G401 (cell line): ENCODE measurements at places on chromosomes 1 and 21.

GRCh38 chr21:46221664-46222435 lies 6.7 kb downstream of the LSS start:
- DNase-seq = peak; percentile 40

DNA sequence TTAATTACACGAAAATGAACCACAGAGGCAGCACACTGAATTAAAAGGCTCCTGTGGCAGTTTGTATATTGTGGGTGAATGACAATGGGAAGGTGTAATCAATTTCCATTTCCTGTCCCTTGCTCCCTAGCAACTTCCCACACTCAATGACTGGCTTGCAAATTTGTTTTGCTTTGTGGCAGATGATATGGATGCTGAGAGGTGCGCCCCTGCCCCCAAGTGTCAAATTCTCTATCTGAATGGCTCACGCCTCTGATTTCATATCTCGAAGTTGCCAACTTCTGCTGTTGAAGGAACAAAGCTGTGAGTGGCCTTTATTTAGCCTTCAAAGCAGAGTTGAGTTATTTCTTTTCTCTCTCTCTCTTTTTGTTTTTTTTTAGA lies 86.0 kb downstream of the FOXD2 start:
- no peak for DNase-seq

DNA sequence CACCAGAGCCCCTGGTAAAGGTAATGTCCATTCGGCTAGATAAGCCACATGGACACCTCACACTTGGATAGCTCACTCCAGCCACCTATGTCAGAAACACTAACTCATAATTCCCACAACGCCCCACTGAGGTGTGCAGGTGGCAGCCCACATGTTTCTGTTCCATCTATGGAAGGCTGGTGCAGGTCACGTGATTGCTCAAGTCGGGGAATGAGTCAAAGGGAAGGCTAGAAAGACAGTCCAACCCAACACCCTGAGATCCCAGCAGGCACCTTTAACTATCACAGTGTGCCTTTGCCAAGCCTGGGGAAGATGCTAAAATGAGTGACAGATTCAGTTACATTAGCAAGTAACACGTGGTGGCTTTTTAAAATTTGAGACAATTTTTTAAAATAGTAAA lies 45.3 kb upstream of the KCNE1 start:
- no peak for DNase-seq

GRCh38 chr1:230165536-230165935 lies 98.5 kb downstream of the GALNT2 start:
- DNase-seq = no peak

DNA sequence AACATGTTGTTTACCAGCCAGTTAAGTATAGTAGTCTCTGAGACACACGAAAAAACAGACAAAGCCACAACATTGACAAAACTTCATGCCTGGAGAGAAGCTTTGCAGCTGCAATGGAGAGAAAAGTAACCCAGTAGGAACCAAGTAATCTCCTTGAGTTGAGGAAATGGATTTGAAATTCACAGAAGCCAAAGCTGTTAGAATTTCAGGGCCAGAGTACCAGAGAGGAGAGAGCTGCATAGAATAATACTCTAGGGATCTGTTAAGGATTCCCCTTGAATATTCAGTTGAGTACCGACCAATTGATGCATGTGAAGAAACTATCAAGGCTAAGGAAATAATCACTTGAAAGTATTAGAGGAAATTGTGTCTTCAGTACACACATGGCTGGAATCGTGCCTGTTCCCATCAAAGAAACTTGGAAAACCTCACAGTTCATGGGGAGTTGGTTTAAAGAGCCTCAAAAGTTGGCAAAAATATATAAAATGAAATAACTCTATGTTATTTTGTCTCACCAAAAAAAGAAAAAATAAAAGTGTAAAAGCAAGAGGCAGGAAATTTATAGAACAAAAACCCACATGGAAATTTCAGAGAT lies 324.0 kb upstream of the NEGR1 start:
- no peak for DNase-seq

DNA sequence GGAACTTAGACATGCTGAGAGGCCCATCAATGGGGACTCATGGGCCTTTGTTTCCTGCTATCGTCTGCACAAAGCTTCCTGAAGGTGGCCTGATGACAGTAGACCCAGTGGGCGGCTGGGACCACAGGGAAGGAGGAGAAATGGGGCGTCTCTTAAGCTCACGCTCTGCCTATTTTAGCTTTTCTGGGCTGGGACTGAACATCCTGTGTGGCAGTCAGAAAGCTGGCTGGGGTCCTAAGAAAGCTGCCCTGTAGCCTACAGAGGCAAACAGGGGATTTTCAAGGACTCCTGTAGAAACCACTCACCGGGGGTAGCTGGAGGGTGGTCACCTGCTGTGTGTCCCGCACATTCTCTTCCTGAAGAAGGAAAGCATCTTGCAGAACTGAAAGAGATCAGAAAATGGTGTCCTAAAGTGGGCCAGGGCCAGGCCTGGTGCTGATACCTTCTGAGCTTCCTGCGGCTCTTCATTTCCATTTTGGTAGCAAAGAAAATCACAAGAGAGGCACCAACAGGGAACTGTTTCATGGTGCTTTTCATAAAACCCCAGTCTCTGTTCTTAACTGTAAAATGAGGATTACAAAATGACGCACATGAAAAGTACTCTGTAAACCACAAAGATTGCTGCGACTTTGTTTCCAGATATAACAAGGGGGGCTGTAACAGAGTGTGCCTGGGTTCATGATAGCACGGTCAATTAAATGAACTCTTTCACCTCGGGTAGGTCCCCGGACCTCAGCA lies 8.6 kb downstream of the ZNF496 start:
- DNase-seq = no peak

GRCh38 chr21:45592208-45592619 lies 50.0 kb upstream of the SLC19A1 start:
- peak; percentile 65 for DNase-seq

GRCh38 chr1:24688621-24689195 lies 45.6 kb downstream of the SRRM1 start:
- DNase-seq = peak; percentile 42

DNA sequence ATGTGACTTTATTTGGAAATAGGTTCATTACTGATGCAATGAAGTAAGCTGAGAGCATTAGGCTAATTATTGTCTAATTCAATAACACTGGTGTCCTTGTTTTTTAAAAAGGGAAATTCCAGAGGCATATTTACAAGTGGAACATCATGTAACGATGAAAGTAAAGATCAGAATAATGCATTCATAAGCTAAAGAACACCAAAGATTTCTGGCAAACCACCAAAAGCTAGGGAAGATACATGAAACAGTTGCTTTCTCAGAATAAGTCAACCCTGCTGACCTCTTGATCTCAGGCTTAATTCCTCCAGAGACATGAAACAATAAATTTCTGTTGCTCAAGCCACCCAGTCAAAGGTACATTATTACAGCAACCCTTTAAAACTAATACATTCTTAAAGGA lies 20.3 kb upstream of the IFI16 start:
- no peak for DNase-seq

- no peak for DNase-seq
These were observed 783.2 kb upstream of the NEGR1 start for GRCh38 chr1:73065339-73066041.

DNA sequence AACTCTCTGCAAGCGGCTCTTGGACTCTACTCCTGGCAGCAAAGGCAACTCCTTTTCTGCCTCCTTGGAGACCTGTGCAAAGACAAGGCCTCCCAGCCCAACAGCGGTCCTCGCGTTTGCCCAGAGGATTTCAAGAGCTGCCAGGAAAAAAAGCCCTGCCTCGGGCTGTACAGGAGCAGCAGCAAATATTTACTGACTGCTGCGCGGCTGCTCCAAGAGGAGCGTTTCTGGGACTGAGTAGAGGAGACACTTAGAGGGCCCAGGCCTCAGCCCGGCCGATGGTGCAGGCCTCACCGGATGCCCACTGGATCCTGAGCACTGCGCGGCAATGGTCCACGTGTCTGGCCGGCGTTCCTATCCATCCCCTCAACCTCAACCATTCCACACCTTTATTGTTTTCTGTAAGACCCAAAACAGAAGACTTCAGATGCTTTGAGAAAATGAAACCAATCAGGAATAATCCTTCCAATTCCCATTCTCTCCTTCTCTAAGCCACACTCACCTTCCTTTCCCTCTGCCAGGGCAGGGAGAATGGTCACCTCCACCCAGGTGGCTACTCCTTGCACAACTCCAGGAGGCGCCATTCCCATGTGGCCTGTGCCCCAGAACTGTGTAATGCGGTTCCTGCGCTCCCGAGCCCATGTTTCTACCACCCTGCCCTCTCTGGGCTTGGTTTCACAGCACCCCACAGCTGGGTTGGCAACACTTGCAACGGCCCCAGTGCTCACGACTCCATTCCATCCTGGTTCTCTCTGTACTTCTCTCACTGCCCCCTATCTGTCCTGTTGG lies 215.8 kb downstream of the TRABD2B start:
- no peak for DNase-seq

DNA sequence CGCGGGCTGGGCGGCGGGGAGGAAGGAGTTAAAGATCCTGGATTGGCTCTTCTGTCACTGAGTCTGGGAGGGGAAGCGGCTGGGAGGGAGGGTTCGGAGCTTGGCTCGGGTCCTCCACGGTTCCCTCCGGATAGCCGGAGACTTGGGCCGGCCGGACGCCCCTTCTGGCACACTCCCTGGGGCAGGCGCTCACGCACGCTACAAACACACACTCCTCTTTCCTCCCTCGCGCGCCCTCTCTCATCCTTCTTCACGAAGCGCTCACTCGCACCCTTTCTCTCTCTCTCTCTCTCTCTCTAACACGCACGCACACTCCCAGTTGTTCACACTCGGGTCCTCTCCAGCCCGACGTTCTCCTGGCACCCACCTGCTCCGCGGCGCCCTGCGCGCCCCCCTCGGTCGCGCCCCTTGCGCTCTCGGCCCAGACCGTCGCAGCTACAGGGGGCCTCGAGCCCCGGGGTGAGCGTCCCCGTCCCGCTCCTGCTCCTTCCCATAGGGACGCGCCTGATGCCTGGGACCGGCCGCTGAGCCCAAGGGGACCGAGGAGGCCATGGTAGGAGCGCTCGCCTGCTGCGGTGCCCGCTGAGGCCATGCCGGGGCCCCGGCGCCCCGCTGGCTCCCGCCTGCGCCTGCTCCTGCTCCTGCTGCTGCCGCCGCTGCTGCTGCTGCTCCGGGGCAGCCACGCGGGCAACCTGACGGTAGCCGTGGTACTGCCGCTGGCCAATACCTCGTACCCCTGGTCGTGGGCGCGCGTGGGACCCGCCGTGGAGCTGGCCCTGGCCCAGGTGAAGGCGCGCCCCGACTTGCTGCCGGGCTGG lies at the start of gene NPR1:
Gene NPR1 (plus strand): TSS at position 170 of the 818 bp plus-strand sequence. CDS start 421 bp downstream, at position 591.
- DNase-seq = peak; percentile 24

DNA sequence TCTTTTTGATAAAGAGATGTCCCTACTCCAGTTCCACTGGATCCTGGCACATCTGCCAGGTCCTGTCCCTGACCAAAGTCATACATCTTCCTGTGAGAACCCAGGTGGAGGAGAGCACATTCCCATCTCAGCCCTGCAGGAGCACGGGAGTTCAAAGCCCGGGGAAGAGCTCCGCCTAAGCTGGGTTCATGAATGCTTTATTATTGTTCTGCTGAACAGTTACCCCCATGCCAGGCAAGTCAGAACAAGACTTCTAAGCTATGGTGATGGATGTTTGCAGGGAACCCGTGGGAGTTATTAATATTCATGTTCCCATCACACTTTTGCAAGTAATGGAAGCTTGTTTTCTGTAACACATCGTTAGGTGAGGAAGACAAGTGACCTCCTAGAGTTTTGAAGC lies 62.9 kb downstream of the SEC16B start:
- DNase-seq = no peak

DNA sequence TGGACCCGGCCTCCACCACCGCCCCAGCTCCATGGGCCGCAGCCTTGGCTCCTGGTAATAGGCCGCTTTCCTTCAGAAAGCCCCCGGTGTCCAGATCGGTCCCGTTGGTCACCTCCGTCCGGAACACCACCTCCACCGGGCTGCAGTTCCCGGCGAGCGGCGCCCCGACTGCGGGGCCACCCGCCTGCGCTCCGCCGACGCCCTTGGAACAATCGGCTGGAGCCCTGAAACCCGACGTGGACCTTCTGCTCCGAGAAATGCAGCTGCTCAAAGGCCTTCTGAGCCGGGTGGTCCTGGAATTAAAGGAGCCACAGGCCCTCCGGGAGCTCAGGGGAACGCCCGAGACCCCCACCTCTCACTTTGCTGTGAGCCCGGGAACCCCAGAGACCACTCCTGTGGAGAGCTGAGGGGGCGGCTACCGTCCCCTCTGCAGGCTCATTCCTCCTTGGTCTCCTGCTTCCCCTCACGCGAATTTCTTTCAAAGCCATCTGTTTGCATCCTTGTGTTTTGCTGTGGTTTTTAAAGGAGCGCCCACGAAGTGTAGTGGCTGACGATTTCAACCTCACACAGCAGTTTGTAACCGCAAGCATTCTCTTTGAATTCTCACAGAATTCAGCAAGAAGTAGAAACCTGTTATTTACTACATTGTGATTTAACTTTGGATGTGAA lies 6.0 kb downstream of the FCRLB start:
- peak; percentile 49 for DNase-seq

- DNase-seq = no peak
These were observed 8.7 kb downstream of the GRHL3 start for GRCh38 chr1:24327891-24328290.

- DNase-seq = no peak
These were observed 361.0 kb downstream of the ADGRL2 start for GRCh38 chr1:82161700-82162141.

DNA sequence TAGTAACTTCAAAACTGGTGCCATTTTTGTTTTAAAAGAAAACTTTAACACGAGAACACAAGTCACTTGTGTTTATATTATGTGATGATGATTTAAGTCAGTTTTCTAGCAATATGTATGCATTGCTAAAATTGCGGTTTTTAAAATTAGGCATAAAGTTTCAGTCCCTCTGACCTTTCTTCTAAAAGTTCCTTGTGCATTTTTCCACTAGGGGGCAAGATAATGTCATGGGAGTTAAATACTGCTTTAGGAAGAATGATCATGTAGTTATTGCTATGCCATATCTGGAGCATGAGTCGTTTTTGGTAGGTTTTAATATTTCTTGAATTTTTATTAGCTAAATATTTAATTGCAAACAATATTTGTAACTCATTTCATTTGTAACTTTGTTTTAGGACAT lies 10.7 kb downstream of the CDC7 start:
- DNase-seq = peak; percentile 42

- DNase-seq = no peak
These were observed 24.4 kb downstream of the EFCAB7 start for GRCh38 chr1:63547621-63548294.

- DNase-seq = no peak
These were observed 84.6 kb downstream of the LRRN2 start for GRCh38 chr1:204600968-204601367.
